ENCODE measurements at places on chromosomes 3 and 15. TPM values are rescaled to one million over a fixed set of nuclear protein-coding genes. Genes with fewer than 3 reads are reported as not detected.

The CPB1 gene
- 7.3 TPM for total RNA-seq

- no peak for DNase-seq
Observed at GRCh38 chr3:38811822-38812221, 4.2 kb downstream of the SCN10A start.

DNA sequence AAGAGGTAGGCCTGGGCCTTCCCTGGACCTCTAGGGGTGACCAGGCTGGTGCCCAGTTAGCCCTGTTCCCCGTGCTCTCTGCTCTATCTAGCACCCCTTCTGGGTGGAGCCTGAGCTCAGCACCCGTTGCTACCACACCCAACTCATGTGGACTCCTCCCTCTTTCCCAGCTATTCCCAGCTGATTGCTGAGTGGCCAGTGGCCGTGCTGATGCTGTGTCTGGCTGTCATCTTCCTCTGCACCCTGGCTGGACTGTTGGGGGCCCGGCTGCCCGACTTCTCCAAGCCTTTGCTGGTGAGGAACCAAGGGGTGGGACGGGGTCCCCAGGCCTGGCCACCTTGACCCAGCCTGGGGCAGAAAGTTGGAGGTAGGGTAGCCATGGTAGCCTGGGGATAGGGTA lies 6.2 kb downstream of the DISP2 start:
- no peak for DNase-seq

GRCh38 chr3:49465270-49466034 lies 4.6 kb upstream of the DAG1 start:
- DNase-seq = no peak

DNA sequence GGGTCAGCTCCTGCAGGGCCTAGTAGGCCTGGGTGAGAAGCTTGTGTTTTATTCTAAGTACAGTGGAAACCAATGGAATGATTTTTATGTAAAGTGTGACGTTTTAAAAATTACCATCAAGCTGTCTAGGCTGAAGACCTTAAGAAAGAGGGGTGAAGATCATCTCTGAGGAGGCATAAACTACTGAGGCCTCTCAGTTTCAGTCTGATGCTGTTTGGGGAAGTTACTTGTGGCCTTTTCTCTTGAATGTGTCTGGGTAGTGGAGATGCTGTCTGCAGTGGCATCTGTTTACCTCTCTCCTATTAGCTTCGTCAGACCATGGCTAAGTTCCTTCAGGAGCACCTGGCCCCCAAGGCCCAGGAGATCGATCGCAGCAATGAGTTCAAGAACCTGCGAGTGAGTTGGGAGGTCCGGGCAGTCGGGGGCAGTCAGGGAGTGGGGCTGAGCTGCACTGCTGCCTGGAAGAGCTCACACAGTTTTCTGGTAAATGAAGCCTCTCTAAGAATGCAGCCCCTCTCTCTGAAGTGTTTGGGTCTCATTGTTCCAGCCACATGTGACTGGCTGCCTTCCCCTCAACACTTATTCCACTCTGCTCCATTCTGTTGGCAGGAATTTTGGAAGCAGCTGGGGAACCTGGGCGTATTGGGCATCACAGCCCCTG lies 1.9 kb downstream of the IVD start:
- no peak for DNase-seq

DNA sequence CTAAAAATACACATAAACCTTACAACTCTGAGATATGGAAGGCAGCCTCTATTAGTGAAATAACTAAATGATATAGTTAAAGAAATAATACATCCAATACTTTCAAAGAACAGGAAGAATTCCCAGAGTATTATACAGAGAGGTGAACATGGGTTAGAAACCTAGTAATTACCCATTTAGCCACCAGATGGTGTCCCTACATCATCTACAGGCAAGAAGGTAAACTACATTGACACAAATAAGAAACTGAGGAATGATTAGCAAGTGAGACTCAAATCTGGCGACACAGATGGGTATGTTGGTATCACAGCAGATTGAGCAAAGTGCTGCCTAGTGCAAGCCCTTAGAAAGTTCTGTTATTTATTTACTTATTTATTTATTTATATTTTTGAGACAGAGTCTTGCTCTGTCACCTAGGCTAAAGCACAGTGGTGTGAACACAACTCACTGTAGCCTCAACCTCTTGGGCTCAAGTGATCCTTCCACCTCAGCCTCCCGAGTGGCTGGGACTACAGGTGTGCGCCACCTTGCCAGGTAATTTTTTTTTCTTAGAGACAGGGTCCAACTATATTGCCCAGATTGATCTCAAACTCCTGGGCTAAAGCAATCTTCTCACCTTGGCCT lies 28.2 kb downstream of the NEK4 start:
- DNase-seq = no peak

The CRABP1 gene
- not detected for total RNA-seq

GRCh38 chr15:92377083-92377789 lies 16.4 kb upstream of the ST8SIA2 start:
- no peak for DNase-seq

The ATP1B3 gene
- total RNA-seq = 128 TPM

- DNase-seq = no peak
Observed at GRCh38 chr3:86563400-86563970, 427.5 kb downstream of the VGLL3 start.

The GOLGA6L7 gene
- not detected for total RNA-seq

- DNase-seq = peak; percentile 91
Observed at GRCh38 chr3:50189274-50189673, 2.1 kb upstream of the GNAT1 start.
